ENCODE measurements at places on chromosomes 13 and 19.

DNA sequence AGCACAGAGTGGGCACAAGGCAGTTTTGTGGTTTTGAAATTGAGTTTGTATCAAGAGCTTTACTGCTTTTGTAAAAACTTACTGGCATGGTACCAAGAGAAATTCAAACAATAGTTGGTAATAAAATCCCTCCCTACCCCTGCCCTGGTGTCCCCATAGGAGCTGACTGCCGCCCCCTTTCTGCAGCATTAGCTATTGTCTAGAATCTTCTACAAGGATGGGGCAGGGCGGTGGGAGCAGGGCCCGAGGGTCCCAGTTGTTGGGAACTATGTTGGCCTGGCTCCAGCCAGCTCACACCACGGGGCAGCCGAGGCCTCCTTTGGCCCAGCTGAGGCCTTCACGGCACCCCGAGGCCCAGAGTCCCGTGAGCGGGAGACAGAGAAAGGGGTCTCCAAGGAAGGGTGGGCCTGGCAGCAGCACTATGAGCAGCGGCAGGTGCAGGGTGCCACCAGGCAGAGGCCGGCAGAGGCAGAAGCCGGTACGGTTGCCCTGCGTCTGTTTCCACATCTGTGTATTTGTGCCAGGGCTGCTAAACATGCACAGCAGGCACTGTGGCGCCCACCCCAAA, 57.9 kb downstream of the KDM4B start:
- no peak for DNase-seq

- no peak for DNase-seq
These were observed 263 bp downstream of the RHPN2 start for GRCh38 chr19:33064458-33064791.

- DNase-seq: no peak
These were observed 84.6 kb upstream of the TRPC4 start for GRCh38 chr13:37954191-37954590.

- no peak for DNase-seq
These were observed 8.8 kb upstream of the KLK8 start for GRCh38 chr19:51010066-51010795.

- DNase-seq: no peak
These were observed 71.2 kb downstream of the GNG7 start for GRCh38 chr19:2631213-2631821.

- no peak for DNase-seq
These were observed 158.7 kb downstream of the VWA8 start for GRCh38 chr13:41802043-41802683.

GRCh38 chr19:51511353-51511752, 9.8 kb upstream of the SIGLEC12 start:
- DNase-seq: no peak

GRCh38 chr13:59178344-59178743, 985.4 kb downstream of the DIAPH3 start:
- DNase-seq: no peak

DNA sequence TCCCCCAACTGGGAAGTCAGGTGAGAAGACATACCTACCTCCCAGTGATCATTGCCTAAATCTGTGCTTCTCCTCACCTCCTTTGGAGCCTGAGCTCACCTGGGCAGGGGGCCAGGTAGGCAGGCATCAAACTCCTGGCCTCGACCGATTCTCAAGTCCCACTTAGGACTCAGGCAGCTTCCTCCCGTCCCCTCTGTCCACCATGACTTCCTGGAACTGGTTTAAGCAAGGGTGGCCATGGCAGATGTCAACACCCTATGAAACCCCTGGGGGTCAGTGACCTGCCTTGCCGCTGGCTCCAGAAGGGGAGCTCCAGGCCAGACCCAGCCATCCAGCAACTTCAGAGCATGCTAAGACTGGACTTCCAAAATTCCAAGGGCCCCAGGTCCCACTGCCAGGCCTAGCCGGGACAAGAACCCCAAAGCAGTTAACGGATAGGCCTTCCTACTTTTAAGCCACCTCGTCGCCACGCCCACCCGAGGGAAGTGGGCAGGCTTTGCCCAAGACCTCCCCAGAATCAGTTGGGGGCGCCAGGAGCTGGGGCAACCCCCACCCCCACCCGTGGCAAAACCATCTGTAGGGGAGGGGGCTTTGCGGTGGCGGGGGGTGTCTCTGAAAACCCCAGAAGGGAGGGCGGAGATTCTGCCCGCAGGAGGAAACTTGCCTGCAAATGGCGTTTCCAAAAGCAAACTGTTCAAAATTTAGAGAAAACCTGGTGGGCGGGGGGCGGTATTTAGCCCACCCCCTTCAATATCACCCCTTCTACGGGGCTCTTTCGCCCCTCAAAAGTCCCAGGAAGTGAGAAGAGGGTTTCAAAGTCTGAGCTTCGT, 657 bp downstream of the PLIN3 start:
- DNase-seq: no peak

DNA sequence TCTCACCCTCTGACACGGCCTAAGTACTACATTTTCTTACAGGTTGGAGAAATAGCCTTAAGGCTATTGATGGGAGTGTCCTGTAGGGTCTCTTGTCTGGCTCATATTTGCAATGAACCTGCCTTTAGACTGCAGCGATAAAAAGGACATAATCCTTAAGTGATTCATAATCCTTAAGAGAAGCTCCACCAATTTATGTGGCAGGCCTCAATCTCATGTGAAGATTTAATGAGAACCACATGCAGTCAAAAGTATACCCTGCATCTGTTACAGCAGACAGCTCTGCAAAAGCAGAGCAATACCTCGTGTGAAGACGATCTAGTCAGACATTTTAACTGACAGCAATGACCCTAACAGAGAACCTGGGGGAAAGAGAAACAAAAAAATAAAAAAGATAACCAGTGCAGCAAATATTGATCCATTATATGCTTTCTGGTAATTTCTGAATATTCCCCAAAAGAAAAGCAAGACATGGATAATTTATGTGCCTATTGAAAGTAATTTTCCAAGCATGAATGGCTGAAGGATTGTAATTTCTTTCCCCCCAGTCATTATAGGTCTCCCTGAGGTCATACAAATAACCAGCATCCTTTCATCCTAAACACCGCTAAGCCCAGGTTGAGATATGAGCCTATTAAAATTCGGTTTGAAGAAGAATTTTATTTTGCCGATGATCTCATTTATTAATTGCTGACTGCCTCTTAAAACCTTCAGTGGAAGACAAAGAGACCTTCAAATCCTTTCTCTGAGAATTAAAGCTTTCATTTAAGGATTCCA, 321.8 kb upstream of the NBEA start:
- no peak for DNase-seq

DNA sequence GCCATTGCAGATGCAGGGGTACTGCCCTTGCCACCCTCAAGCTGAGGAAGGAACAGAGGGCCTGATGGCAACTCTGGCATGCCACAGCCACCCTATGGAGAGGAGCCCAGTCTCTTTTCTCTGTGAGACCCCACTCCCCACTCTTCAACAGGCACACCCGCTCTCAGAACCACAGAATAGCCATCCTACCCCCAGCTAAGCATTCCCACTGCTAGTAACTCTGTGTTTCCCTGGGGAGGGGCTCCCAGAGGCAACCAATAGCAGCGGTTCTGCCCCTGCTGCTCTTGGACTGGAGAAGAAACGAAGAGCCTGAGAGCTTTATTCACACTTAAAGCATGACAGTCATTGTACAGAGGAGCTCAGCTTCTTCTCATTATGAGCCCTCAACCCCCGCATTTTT, 49.3 kb downstream of the UBL3 start:
- DNase-seq: no peak

DNA sequence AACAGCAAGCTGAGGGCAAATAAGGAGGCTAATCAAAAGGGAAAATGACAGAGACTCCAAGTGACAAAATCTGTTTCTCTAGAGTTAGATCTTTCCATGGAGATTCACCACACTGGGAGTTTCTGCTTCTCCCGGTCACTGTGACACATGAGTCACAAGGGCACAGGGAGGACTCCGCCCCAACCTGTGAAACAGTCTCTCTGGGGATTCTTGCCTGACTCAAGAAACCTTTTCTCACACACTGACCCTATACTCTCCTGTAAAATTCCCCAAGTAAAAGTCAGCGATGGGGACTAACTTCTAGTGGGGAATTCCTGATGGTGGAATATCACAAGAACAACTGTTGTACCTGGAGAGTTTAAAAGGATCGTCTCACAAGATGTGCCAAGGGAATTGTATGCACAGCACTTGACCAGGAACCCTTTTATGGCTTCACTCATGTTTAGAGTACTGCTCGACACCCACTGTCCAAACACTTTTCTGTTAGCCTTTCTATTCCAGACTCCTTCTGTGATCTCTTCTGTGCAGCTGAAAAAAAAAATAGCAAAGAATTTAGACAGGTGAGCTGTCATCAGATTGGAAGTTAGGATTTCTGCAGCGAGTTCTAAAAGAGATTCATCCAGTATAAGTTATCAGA, 46.8 kb upstream of the URAD start:
- no peak for DNase-seq

DNA sequence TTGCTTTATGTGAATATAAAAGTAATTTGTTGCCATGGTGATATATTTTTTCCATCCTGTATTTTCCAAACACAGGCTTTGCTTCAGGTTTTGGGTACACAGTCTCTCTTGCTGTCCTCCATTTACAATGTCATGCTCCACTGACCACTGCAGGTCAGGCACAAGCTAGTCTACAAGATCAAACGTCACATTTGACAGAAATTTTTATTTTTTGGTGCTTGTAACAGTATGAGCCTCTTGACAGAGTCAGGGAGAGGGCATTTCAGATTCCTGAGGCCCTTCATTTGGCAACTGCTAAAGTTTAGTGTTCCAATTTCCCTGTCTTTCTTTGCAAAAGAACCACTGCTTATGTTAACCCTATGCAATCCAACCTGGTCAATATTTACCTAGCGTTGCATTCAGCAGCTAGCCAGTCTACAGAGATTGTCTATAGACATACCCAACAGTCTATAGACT, 175.0 kb downstream of the RFC3 start:
- DNase-seq: no peak
